Transverse colon (tissue), 4 donors: ENCODE measurements at places on chromosomes 6 and 20. TPM values are rescaled to one million over a fixed set of nuclear protein-coding genes. Genes with fewer than 3 reads are reported as not detected.

VSTM2L gene
- 3.0 TPM for total RNA-seq

ZBP1 gene
- total RNA-seq, result not detected

SPTLC3 gene
- total RNA-seq, result 2.6 TPM

DNA sequence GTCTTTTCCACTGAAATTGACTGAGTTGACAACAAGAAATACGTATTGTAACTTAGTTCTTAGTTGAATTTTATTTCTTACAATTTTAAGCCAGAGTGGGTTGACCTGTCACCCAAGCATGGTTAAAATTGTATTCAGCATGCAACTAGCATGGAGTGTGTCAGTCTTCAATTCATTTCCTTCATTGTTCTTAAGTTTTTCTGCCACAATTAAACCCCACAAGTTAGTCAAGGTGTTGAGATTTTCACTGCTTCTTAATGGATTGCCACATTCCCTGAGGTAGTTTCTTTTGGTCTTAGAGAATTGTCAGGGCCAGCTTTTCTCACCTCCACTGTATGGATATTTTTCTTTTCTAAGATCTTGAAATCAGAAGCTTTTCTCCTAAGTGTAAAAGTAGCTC lies 2.1 kb downstream of the PTPN1 start:
- H3K36me3 ChIP-seq, result no peaks in the 10 kb centered on the region
- peaks cover 60% of the 10 kb centered on the region for H3K4me1 ChIP-seq
- H3K27ac ChIP-seq, result peak overlapping the region; percentile 96
- H3K4me3 ChIP-seq, result no peak overlapping the region
- H3K27me3 ChIP-seq, result no peaks in the 10 kb centered on the region

DNA sequence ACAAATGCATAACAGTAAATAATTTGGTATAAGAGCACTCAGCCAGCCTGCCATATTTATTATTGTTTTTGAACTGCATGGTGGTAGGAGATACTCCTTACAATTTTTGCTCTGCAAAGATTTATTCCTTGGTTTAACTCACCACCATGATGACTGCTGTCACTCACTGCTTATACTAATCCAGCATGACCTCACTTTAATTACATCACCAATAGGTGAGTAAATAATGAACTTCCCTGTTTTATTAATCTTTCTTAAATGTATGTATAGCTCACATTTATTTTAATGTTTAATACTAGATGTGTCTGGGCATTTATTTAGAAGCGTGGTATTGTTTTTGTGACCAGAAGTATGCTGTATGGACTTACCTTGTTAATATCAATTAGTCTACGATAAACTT lies 12.8 kb upstream of the TP53TG5 start:
- no peaks in the 10 kb centered on the region for H3K4me1 ChIP-seq
- H3K4me3 ChIP-seq, result no peak overlapping the region
- H3K27me3 ChIP-seq, result no peaks in the 10 kb centered on the region
- no peak for DNase-seq
- H3K27ac ChIP-seq, result no peak overlapping the region

DNA sequence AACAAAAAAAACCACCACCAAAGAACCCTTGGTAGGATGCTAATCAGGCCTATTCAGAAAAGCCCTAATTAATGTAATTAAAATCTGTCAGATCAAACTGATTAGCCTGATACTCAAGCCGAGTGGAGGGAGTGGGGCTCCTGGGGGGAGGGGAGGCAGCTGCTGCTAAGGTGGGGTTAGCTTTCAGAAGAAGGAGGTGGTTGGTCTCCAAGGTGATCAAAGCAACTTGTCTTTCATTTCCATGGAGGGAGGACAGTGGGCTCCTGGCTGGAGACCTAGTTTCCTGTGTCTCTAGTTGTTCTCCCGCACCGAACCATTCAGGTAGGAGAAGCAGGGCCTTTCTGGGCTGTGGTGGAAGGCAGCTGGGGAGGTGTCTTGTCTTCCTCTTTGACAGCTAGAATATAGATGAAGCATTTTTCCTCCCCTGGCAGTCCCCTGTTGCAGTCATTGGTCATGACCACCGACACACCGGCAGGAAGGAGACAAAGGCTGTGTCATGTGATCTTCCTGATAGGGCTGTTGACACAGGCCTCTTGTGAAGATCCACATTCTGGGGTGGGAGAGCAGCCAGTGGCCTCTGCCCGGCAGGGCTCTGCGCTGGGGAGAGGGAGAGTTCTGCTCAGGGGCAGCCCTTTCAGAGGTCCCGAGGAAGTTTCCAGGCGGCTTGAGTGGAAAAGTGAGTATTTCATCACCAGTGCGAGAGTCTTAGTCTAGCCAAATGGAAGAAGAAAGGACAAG lies 39.9 kb upstream of the PRDM1 start:
- no peak overlapping the region for H3K27ac ChIP-seq
- no peaks in the 10 kb centered on the region for H3K36me3 ChIP-seq
- no peak overlapping the region for H3K4me3 ChIP-seq
- no peaks in the 10 kb centered on the region for H3K4me1 ChIP-seq

- H3K4me3 ChIP-seq, result no peak overlapping the region
- DNase-seq, result no peak
- no peak overlapping the region for H3K27ac ChIP-seq
- no peaks in the 10 kb centered on the region for H3K36me3 ChIP-seq
- H3K27me3 ChIP-seq, result no peaks in the 10 kb centered on the region
These were observed 15.6 kb upstream of the BICRAL start for GRCh38 chr6:42766163-42766670.

- H3K27ac ChIP-seq, result peak overlapping the region; percentile 100
- no peaks in the 10 kb centered on the region for H3K27me3 ChIP-seq
- H3K36me3 ChIP-seq, result no peaks in the 10 kb centered on the region
- H3K4me3 ChIP-seq, result peak overlapping the region; percentile 62
- H3K4me1 ChIP-seq, result peaks cover 25% of the 10 kb centered on the region
These were observed 72.4 kb downstream of the HFE start for GRCh38 chr6:26159357-26160273.

GRCh38 chr6:146153040-146153758 lies 124.3 kb downstream of the GRM1 start:
- no peak overlapping the region for H3K27ac ChIP-seq
- no peak overlapping the region for H3K4me3 ChIP-seq
- no peak for DNase-seq
- no peaks in the 10 kb centered on the region for H3K36me3 ChIP-seq

DNA sequence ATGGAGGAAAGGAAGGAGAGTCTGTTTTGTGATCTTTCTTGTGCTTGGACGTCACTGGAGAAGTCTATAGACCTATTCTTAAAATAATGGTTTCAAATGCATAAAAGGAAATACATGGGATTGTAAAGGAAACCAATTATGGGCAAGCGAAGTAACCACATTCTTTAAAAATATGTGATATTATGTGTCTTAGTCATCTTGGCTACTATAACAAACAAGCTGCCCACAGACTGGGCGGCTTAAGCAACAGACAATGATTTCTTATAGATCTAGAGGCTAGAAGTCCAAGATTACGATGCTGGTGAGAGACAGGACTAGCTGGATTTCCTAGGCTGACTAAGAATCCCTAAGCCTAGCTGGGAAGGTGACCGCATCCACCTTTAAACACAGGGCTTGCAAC lies 49.4 kb upstream of the CD83 start:
- H3K27me3 ChIP-seq, result peaks cover 2% of the 10 kb centered on the region
- H3K4me3 ChIP-seq, result no peak overlapping the region
- H3K27ac ChIP-seq, result no peak overlapping the region
- H3K36me3 ChIP-seq, result no peaks in the 10 kb centered on the region
- DNase-seq, result no peak
- no peaks in the 10 kb centered on the region for H3K4me1 ChIP-seq

GRCh38 chr6:24882295-24882694 lies 53.5 kb downstream of the RIPOR2 start:
- H3K36me3 ChIP-seq, result no peaks in the 10 kb centered on the region
- DNase-seq, result no peak
- H3K27me3 ChIP-seq, result no peaks in the 10 kb centered on the region

DNA sequence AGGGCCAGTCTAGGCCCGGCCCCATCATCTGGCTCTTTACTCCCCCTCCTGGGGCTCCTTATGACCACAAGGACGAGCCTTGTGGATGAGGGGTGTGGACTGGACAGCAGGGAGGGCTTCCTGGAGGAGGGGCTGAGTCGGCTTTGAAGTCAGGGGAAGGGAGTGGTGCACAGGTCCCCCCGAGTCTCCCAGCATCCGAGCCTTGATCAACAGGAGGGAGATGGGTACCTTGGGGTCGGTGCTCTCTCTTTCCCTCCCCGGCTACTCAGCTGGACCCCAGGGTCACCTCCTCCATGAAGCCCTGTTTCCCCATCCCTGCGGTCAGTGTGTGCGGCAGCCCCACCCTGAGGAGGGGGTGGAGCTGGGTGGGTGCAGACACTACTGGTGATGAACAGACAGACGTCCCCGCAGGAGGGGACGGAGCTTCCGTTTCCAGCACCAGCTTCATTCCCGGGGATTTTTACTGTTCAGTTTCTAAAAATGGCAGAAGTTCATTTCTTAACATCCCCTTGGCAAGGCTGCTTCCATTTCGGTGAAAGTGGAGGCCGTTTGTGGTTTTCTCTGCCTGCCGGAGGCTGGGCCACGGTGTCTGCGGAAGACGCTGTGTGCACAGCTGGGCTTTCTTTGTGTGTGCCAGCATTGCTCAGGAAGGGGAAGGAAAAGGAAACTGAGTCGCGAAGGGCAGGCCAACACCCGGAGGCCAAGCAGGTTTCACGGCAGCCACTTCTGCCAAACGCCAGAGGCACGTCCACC lies 19.6 kb downstream of the NTSR1 start:
- DNase-seq, result no peak
- peaks cover 32% of the 10 kb centered on the region for H3K27me3 ChIP-seq
- no peak overlapping the region for H3K27ac ChIP-seq
- peaks cover 27% of the 10 kb centered on the region for H3K4me1 ChIP-seq

GRCh38 chr6:91185072-91185471 lies 598.2 kb upstream of the MAP3K7 start:
- H3K4me1 ChIP-seq, result no peaks in the 10 kb centered on the region
- H3K36me3 ChIP-seq, result no peaks in the 10 kb centered on the region
- no peaks in the 10 kb centered on the region for H3K27me3 ChIP-seq
- no peak overlapping the region for H3K4me3 ChIP-seq
- DNase-seq, result no peak
- no peak overlapping the region for H3K27ac ChIP-seq
